ENCODE measurements at places on chromosomes 1 and 21. TPM values are rescaled to one million over a fixed set of nuclear protein-coding genes. Genes with fewer than 3 reads are reported as not detected.

DNA sequence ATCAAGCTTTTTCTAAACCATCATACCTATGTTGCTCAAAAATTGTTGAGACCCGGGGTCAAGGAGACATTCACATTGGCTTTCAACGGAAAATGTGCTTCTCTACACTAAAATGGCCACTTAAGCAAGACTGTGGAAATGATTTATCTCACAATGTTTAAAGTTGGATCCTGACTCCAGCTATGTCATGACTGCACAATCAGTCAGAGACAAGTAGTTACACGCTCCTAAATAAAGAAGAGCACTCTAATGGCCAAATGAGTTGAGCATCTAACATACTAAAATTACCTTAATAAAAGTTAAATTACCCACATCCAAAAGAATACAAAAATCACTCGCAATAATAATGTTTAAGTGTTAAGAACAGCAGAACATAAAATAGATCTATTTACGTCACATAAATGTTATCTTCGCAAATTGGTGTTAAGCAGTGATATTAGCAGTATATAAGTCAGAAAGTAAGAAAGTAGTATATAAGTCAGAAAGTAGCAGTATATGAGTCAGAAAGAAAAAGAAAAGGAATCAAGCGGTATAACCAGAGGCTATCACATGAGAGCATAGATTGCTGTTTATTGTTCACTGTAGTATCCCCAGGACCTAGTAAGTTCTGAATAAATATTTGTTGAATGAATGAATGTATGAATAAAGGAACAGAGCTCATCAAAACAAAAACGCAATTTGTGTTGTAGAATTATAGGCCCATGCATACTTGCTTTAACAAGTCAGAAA, 28.4 kb downstream of the ZNF281 start:
- DNase-seq, result no peak

Gene FCER1A
- total RNA-seq, result not detected

GRCh38 chr1:44842862-44843655, at the start of gene PTCH2:
TSS of gene PTCH2 (minus strand) at chr1:44843253. CDS start at chr1:44842932, 321 bp downstream.
- no peak for DNase-seq

Gene GPR37L1
- not detected for total RNA-seq

Gene C2CD2
- 57.7 TPM for total RNA-seq

DNA sequence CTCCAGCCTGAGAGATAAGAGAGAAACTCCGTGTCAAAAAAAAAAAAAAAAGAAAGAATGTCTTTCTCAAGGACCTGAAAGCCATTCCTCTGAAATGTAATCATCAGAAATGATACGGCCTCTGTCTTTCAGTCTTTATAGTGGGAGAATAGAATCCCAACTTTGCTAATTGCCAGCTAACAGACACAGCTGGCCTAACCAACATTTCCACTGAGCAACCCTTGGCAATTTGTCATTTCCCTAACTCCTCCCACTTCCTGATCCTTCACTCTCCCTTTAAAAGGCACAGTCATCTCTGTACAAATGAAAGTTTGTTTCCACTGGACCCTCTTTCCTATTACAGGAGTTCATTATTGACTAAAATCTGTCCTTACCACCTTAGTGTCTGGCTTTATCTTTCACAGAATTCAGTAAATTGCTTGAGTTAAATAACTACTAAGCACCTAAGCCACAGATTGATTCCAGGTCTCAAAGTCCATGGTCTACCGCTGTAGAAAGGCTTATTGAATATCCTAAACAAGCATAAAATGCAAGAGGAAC, 4.3 kb upstream of the CBR1 start:
- no peak for DNase-seq

DNA sequence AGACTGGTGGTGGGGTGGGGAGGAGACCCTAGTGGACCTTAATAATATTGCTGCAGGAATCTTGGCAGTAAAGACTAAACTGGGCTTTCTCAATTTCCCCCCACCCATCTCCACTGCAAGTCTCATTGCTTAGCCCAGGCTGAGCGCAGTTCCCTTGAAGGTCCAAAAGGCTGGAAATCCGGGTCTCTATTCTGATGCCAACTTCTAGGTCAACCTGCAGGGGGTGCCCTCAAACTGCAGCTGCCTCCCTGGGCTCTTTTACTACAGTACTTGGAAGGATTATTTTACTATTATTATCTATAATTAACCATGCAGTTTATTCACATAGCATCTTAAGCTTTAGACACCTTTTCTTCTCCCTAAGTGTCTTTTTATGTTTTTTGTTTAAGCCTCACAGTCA, 85.4 kb upstream of the WARS2 start:
- no peak for DNase-seq

Gene DNASE2B
- not detected for total RNA-seq

Gene BLACAT1
- 0.65 TPM for total RNA-seq

GRCh38 chr1:219049501-219049900, 124.2 kb upstream of the LYPLAL1 start:
- no peak for DNase-seq

DNA sequence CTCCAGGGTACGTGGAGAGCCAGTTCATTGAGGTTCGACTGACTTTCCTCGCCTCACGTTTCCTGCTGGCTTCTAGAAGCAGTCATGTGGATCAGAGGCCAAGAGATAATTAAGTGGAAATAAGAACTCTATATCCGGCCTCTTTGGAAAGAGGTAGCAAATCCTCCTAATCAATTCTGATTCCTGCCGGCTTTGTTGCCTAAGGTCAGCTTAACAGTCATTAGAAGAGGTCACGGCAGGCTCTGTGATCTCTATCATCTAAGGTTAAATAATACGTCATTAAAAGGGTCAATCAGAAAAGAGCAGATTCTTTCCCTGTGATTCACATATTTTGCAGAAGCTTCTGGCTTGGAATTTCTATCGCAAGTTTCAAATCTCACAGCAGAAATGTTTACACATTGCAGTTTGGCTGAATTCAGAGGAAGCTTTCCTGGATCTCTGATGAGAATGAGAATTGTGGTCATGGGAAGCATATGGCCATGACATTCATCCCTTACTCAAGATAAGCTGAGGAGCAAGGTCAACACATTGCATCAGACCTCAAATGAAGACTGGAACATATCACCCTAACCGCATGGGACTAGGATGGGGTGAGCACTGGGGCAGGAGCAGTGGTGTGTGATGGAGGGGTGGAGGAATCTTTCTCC, 189.4 kb downstream of the PBX1 start:
- no peak for DNase-seq

- DNase-seq, result no peak
Measured at GRCh38 chr1:156781585-156782186, 14.4 kb downstream of the PRCC start.

Measured in omental fat pad (tissue), 4 donors.